Activated T-cell treated with anti-CD3 and anti-CD28 coated beads, Interleukin-2, amount 50 U/mL, for 4 hours (primary cell): ENCODE measurements at places on chromosomes 1 and 21. TPM values are rescaled to one million over a fixed set of nuclear protein-coding genes. Genes with fewer than 3 reads are reported as not detected.

DNA sequence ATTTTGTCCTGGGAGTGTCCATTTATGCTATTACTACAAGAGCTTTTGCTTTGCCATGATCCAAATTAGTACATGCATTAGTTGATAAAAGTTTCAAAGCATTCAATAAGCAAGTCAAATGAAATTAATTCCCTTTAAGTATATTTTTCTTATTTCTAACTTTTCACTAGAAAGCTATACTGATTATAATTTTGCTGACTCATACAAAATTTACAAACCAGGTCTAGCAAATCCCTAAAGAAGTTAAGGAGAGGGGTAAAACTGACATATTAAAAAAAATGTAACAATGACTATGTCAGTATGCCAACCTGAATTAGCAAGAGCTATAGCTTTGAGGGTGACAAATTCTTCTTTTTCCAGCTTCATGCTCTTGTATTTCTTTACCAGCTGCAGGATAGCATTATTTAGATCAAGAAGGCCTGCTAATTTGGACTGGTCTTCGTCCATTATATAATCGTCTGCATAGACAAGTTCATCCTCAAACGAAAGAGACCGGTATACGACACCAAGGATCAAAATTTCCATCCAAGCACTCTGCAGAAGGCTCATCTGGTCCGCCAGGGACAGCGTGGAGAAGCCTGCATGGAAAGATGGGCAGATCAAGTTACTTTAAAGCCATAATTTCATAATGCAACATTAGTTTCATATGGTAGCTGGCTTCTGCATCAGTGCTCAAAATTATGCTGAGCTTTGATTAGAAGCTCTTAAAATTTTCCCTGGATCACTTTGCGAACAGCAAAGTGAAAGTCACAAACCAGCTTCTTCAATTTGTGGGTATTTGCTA, 95.8 kb upstream of the USH2A start:
- DNase-seq, result no peak

SAMD13 gene
- 0.99 TPM for total RNA-seq

GRCh38 chr1:41420860-41421259, 59.6 kb downstream of the FOXO6 start:
- DNase-seq, result no peak

CFHR3 gene
- total RNA-seq, result not detected

GRCh38 chr1:153880962-153881361, 41.8 kb downstream of the GATAD2B start:
- peak; percentile 26 for DNase-seq

SPATA21 gene
- not detected for total RNA-seq

DESI2 gene
- total RNA-seq, result 34.9 TPM

- no peak for DNase-seq
These were observed 498.2 kb upstream of the C1orf87 start for GRCh38 chr1:60571811-60572210.

GRCh38 chr1:55861676-55862340, 646.6 kb upstream of the USP24 start:
- no peak for DNase-seq

SLC16A4 gene
- total RNA-seq, result 0.40 TPM

DNA sequence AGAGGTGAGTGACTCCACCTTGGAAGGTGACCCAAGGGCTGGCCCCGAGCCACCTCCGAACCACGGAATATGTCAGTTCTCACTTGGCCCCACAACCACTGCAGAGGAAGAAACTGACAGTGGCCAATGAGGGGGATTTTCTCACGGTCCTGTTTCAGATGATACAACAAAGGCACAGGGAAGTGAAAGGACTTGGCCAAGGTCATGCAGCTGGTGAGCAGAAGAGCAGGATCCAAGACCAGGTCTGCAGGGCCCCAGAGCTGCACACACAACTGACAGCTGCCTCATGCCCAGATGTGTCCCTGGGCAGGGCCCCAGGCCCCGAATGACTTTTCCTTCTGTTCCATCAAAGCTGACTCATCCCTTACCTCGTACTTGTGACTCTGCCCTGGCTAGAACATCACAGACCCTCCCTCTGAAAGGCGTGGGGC, 25.8 kb upstream of the EVA1B start:
- no peak for DNase-seq

- no peak for DNase-seq
These were observed 991 bp downstream of the ANKRD35 start for GRCh38 chr1:145884675-145885074.

KIF14 gene
- 1.0 TPM for total RNA-seq

GRCh38 chr1:14614341-14614740, 15.9 kb downstream of the KAZN start:
- no peak for DNase-seq

PAX7 gene
- not detected for total RNA-seq

S100A7A gene
- not detected for total RNA-seq

TCHHL1 gene
- total RNA-seq, result not detected

CELA2A gene
- 0.52 TPM for total RNA-seq

TGFBR3 gene
- total RNA-seq, result 34.1 TPM

DPH2 gene
- total RNA-seq, result 145 TPM

KRTAP21-2 gene
- total RNA-seq, result not detected

GRCh38 chr1:118099686-118100085, 85.3 kb downstream of the SPAG17 start:
- no peak for DNase-seq

DNA sequence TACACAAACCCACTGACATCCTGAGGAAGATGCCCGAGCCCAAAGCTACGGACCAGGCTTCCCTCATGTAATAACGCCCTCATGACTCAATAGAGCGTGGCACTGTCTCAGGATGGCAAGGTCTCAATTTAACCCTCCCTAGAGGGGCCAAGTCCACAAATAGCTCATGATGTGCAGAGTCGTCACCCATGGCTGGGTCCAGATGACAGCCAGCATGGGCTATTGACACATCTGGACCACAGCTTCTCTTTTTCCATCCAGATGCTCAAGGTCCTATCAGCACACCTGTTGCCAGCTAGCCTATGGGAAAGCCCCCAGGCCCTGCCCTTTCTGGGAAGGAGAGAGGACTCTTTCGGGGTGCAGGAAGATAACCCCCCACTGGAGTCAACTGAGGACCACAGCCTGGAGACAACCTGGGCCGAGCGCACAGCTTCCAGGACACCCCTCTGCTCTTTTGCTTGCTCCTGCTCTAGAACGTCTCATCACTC, 2.8 kb downstream of the LAPTM5 start:
- no peak for DNase-seq

LEPR gene
- total RNA-seq, result 0.38 TPM

UMODL1 gene
- not detected for total RNA-seq
